SK-N-SH (cell line): ENCODE measurements at places on chromosomes 5 and 9.
A peak's percentile ranks its signal among the peaks of the same experiment; 100 is the strongest.

DNA sequence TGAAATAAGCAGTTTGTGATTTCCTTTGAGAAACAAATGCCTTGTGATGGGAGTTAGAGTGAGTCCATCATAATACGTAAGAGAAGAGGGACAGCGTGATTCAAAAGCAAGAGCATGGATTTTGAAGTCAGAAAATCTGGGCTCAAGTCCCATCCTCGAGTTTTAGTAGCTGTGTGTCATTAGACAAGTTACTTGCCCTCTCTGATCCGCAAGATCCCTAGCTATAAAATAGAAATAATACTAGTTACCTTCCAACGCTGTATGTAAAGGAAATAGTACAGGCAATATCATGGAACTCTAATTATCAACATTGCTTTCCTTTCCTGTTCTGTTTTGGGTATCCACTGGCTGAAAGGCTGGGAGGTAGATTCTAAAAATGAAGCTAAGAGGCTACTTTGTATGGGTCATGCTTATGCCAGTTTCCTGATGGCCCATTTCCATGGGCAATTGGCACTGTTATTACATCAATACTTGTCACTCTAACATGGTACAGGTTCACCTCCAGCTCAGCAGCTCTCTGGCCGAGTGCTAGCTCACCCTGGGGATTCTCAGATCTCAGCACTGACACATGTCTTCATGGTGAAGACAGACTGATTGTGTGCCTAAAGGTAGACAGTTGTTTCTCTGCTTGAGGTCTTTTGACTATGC is 241.7 kb upstream of the KLF4 start:
- no peak for DNase-seq

- DNase-seq = no peak
Observed at GRCh38 chr9:136655536-136656182, 7.1 kb upstream of the EGFL7 start.

- no peak for DNase-seq
Observed at GRCh38 chr9:120403543-120403856, 176.5 kb downstream of the CDK5RAP2 start.

GRCh38 chr9:38061326-38061977 is 7.6 kb downstream of the SHB start:
- DNase-seq = no peak

DNA sequence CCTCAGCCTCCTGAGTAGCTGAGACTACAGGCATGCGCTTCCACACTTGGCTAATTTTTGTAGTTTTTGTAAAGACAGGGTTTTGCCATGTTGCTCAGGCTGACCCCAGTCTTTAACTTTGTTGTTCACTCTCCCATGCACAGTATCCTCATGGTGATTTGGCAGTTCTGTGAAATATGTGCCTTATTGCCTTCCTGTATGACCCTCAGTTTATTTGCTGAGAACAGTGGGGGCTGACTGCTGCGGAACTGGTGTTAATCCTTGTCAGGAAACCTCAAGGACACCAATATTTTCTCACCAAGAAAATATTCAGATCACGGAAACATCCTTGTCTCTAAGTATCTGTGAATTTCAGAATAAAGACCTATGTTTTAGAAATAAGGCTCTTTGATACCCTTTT is 287.8 kb downstream of the ARRDC3 start:
- no peak for DNase-seq

- no peak for DNase-seq
Observed at GRCh38 chr9:77569335-77569734, 78.8 kb downstream of the GNA14 start.

- DNase-seq = no peak
Observed at GRCh38 chr5:140399979-140400729, 1.5 kb upstream of the ANKHD1 start.

DNA sequence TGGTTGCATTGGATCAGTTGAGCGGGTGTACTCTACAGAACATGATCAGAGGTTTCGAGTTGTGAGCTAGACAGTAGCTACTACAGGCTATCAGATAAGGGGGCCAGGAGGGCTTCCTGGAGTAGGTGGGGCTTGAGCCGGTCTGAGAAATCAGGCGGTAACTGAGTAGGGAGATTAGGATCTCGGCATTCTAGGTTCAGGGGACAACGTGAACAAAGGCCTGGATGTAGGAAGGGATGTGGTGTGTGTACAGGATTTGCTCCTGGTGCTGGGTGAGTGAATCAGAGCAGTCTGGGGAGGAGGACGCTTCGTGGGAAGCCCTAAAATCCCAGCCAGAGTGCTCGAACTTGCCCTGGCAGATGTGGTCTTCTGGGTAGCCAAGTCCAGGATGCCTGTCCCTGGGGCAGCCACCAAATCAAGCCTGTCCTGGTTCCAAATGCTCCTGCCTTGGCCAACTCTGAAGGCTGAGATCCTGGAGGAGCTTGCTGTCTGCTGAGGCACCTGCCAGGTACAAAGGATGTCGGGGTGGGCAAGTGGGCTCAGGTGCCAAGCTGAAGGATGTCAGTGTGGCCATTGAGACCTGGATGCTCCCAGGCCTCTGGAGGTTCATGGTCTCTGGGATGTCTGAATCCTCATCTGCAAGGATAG is 33.4 kb downstream of the STC2 start:
- no peak for DNase-seq

- peak; percentile 83 for DNase-seq
Observed at GRCh38 chr9:116737152-116737546, 50.0 kb downstream of the TRIM32 start.

- DNase-seq = peak; percentile 24
Observed at GRCh38 chr5:35651002-35651756, 33.5 kb downstream of the SPEF2 start.

- DNase-seq = no peak
Observed at GRCh38 chr9:76651119-76651705, 113.0 kb upstream of the PCA3 start.

- no peak for DNase-seq
Observed at GRCh38 chr9:68522131-68522530, 18.6 kb downstream of the TMEM252 start.

DNA sequence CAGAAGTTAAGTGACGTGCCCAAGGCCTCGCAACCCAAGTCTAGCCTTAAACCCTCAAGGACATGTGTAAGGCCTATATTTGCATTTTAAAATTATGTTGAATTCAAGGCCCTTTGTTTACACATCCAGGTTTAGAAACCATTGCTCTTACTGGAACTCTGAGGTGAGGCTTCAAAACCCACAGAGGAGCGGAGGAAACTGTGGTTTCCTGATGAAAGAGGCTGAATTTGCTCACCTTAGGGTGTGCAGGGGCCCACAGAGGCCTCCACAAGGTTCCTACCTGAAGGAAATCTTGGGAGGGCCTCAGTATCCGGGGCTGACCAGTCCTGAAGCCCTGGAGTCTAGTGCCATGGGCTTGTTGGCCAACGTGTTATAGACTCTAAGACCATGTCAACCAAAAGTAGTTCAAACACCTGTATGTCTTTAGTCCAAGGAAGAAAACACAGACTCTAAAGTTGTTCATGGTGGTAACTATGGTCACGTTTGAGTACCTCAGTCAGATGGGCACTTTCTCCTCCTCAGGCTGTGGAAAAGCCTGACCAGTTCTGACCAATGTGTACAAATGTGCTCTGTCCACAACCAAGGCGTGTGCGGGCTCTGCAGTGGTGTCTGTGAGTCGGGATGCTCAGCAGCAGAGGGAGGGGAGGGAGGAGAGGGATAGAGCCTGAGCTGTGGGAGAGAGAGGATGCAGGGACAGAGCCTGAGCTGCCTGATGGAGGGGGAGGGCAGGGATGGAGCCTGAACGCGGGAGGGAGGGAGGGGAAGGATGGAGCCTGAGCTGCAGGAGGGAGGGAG is 124.6 kb upstream of the ERCC6L2 start:
- DNase-seq = no peak

- DNase-seq = peak; percentile 37
Observed at GRCh38 chr5:65061250-65061973, 292.7 kb downstream of the CWC27 start.

- peak; percentile 61 for DNase-seq
Observed at GRCh38 chr5:142151436-142152383, 43.1 kb downstream of the NDFIP1 start.

DNA sequence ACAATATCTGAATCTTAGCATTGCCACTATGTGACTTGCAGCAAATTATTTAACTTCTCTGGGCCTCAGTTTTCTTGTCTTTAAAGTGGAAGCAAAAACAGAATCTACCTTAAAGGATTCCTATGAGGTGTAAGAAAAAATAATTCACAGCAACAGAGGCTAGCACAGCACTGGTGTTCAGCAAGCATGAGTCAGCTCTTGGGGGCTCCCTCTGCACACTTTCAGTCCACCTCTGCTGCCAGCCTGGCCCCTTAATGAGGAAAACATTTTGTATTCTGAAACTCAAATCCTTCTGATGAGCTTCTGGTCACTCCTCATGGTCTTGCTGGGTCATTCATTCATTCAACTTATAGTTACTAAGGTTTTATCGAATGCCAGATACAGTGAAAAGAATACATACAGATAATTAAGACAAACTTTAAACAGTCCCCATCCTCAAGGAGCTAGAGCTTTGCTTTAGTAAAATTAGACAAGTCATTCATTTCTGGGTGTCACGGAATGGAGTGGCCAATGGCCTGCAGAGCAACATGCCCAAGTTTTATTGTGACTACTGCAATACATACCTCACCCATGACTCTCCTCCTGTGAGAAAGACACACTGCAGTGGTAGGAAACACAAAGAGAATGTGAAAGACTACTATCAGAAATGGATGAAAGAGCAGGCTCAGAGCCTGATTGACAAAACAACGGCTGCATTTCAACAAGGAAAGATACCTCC is 26.8 kb upstream of the IQGAP2 start:
- no peak for DNase-seq

- DNase-seq = no peak
Observed at GRCh38 chr9:18360005-18360404, 113.9 kb upstream of the ADAMTSL1 start.

- DNase-seq = peak; percentile 38
Observed at GRCh38 chr5:126354012-126354857, 69.0 kb upstream of the GRAMD2B start.

GRCh38 chr5:109654455-109654854 is 35.3 kb upstream of the MAN2A1 start:
- DNase-seq = no peak

DNA sequence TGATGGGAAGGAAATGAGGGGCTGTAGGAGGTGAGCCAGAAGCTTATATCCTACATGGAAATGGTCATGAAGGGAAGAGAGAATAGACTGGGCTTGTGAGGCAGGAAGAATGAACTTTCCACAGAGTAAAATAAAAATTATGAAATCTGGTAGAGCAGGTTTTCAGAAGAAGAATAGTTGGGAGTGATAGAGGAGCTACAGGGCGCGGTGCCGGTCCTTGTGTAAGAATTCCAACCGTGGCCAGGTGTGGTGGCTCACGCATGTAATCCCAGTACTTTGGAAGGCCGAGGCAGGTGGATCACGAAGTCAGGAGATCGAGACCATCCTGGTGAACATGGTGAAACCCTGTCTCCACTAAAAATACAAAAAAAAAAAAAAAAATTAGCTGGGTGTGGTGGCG is 8.9 kb upstream of the UNC13B start:
- no peak for DNase-seq

DNA sequence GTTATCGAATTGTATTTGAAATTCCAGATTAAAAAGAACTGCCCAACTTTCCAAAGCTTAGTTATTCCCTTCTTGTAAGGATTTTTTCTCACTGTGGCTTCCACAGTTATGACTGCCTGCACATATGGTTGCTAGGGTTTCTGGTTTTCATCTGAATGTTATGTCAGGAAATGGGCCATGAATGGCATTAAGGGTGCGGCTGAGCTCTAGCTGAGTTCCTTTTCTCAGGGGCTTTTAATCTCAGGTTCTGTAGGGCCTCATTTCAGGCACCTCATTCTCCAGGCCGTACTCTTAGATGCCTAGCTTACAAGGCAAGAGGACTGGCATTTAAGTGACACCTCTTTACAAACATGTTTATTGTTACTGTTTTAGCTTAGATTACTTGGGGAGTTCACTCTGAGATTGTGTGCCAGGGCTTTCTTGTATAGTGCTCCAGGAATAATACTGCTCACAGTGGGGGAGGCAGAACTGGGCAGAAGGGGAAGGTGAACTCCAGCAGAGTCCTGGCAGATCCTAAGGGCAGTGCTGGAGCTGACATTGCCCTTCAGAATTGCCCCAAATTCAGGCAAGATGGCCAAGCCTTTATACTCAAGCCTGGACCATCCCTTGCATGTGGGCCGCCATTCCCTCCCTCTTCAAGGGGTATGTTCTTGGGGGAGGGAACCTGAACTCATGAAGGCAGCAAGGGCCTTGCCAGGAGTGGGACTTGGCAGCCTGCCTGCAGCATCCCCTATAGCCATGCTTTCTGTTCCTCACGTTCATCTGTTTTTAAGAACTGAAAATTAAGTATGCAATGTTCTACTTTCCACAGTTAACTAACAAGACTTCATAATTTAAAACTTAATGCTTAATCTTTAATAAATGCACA is 111.5 kb downstream of the KDM4C start:
- peak; percentile 57 for DNase-seq

GRCh38 chr9:89351584-89352300 is 33.4 kb downstream of the SECISBP2 start:
- DNase-seq = no peak

DNA sequence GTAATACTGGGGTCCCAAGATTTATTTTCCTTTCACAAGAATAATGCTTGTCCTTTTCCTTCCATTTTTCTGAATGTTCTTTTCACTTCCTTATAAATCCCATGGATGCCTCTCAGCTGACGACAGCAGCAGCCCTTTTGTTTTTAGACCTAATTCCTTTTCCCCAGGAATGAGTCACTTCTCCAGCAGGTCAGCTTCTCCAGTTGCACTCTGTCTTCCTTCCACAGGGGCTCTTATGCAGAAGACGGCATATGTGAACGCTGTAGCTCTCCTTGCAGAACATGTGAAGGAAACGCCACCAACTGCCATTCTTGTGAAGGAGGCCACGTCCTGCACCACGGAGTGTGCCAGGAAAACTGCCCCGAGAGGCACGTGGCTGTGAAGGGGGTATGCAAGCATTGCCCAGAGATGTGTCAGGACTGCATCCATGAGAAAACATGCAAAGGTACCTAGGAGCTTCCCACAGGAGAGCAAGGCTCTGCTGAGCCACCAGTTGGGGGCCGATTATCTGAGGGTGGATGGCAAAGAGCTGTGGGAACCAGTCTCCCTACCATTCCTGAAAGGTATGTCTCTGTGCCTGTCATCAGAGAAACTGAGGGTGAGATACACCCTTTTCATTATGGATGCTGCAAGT is 72.9 kb downstream of the RFK start:
- DNase-seq = peak; percentile 9

DNA sequence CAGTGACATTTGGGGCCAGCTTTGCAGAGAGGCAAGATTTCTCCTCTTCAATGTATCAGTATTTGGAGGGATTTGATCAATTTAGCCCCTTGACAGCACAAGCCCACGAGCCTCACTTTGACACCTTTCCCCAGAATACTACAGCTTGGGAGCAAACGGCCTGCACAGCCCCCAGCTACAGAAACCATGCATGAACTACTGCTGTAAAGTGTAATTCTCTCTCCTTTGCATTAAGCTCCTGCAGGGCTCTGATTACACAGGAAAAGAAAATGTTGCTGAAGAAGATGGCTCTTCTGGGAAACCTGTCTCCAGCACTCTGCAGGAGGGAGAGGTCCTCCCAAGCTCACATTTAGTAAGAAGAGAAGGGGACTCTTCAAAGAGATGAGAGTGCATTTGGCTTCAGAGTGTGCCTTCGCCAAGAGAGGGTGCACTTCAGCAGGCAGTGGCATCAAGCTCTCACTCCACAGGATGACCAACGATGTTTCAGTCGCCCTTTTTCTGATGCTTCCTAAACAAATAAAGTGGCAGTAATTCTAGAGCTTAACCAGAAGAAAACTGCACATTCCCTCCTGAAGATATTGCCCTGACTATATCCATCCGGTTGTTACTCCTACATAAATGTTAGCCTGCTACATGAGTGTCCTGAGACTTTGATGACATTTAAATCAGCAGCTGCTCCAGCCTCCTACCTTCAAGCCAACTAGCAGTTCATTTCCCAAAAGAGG is 272.2 kb downstream of the AUH start:
- no peak for DNase-seq
